ENCODE measurements at places on chromosomes 5 and 9.

DNA sequence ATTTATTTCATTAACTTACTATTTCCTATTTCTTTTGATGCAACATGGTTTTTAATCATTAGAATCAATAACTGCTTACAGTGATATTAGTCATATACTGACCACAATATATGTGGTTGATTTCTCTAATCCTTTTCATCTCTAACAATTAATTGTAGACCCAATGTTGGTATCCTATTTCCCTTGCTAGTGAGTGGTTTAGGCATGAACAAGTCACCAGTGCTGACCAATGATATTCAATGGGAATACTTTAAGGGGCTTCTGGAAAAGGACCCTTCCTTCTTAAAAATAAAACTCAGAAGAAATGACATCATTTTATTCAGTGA is 672.4 kb upstream of the GRAMD2B start:
- no peak for DNase-seq

GRCh38 chr9:136467766-136468165 is 15.1 kb downstream of the SEC16A start:
- DNase-seq = no peak

DNA sequence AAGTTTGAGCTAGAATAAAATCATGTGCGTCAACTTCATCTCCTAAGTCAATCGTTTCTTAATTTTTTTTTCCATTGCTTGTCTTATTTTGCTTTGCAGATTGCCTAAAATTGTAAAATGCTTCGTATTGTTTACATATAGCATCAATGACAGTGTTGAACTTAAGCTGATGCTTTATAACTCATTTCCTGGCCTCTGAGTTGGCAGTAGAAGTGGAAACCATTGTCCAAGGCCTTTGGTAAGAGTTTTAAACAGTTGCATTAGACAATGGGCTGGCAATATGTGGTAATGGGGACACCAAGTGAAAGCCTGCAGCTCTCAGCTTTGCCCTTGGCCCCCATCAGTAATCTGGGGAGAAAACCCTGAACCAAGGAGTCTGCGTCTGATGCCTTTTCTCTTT is 154.8 kb upstream of the GAS1 start:
- no peak for DNase-seq

DNA sequence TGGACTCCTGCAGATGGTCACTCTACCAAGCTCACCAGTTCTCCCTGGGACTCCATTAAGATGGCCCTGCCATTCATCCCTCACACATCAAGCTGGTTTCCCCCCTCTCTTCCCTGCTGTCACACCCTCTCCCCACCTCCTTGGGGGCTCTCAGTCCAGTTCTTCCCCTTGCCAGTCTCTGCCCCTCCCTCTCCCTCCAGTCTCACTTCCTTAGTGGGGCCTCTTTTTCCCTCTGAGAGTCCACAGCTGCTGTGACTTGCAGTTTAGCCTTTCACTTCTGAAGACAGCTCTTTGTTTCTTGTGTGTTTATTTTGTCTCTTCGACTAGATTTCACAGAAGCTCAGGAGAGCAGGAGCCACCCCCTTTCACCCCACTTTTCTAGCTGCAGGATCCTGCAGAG is 10.5 kb downstream of the DOCK2 start:
- DNase-seq = peak; percentile 73

DNA sequence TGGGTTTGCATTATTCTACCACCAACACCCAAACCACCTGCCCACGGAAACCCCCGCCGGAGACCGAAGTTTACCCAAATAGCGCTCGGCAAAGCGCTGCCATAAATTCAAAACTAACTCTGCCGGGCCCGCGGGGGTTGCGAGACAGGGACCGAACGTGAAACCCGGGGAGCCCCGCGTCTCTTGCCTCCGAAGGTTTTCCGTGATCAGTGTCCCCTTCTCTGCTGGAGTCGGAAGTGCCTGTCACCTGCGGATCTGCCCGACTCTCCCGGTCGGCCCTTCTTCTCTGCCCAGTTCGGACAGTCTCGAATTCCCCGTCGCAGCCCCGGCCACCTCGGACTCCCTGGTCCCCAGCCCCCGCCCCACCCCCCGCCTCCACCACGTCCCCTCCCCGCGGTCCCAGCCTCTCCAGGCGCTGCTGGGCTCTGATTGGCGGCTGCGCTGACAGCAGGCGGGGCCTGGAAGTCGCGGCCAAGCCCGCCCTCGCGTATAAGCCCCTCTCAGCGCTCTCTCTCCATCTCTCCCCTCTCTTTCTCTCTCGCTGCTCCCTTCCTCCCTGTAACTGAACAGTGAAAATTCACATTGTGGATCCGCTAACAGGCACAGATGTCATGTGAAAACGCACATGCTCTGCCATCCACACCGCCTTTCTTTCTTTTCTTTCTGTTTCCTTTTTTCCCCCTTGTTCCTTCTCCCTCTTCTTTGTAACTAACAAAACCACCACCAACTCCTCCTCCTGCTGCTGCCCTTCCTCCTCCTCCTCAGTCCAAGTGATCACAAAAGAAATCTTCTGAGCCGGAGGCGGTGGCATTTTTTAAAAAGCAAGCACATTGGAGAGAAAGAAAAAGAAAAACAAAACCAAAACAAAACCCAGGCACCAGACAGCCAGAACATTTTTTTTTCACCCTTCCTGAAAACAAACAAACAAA is at the start of gene RORB:
TSS of gene RORB (plus strand) at position 517 of the 929 bp plus-strand sequence. CDS start 642 bp downstream, outside the sequence.
- peak; percentile 49 for DNase-seq

DNA sequence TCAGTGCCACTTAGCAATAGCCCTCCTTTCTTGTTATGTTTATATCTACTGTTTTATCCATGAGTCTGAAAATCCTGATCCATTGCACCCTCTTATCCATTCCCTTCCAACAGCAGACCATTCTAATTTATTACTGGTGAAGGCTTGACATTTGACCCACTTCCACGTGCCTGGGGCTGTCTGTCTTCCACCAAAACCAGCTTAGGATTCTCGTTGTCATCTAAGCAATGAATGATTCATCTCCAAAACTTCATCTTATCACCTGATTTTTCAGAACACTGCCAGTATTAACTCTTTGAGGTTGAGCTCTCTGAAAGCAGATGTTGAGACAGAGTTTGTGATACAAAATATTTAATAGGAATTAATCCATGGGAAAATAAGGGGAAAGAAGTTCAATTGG is 277.8 kb upstream of the FBXL7 start:
- no peak for DNase-seq

GRCh38 chr9:136441681-136442245 is 2.1 kb upstream of the INPP5E start:
- no peak for DNase-seq

All from hematopoietic multipotent progenitor cell treated with erythropoietin and hydrocortisone succinate and interleukin-3 and kit ligand, for 4 days (in vitro differentiated cells).